ENCODE measurements at places on chromosomes 2 and 18. TPM values are rescaled to one million over a fixed set of nuclear protein-coding genes. Genes with fewer than 3 reads are reported as not detected.

HOXD4 gene
- 1.0 TPM for total RNA-seq

METTL4 gene
- 6.3 TPM for total RNA-seq

BUB1 gene
- total RNA-seq: 7.8 TPM

CLEC4F gene
- not detected for total RNA-seq

LGALSL gene
- total RNA-seq: 11.5 TPM

CXXC1 gene
- total RNA-seq: 13.6 TPM

COX5B gene
- 669 TPM for total RNA-seq

UGT1A9 gene
- not detected for total RNA-seq

ST3GAL5 gene
- total RNA-seq: 24.5 TPM

STARD7 gene
- total RNA-seq: 185 TPM

KIAA2012 gene
- under 0.01 TPM for total RNA-seq

IL36B gene
- not detected for total RNA-seq

MITD1 gene
- total RNA-seq: 11.5 TPM

ZSWIM2 gene
- not detected for total RNA-seq

CFLAR gene
- 62.6 TPM for total RNA-seq

EGR4 gene
- not detected for total RNA-seq

MYOM1 gene
- total RNA-seq: 661 TPM

TMEM37 gene
- 2.1 TPM for total RNA-seq

SERPINB8 gene
- 1.0 TPM for total RNA-seq

ZNF2 gene
- total RNA-seq: 8.4 TPM

MAB21L4 gene
- total RNA-seq: not detected

FEV gene
- not detected for total RNA-seq

UGT1A6 gene
- 0.52 TPM for total RNA-seq

UGT1A4 gene
- not detected for total RNA-seq

ARHGAP15 gene
- total RNA-seq: 33.9 TPM

GCKR gene
- total RNA-seq: not detected

CHRND gene
- total RNA-seq: 32.9 TPM

FOXD4L1 gene
- total RNA-seq: not detected

FMNL2 gene
- total RNA-seq: 15.7 TPM

SPAG16 gene
- 38.6 TPM for total RNA-seq

PRSS56 gene
- total RNA-seq: 1.0 TPM

DLX1 gene
- total RNA-seq: not detected

UGT1A8 gene
- not detected for total RNA-seq

NOSTRIN gene
- total RNA-seq: 8.4 TPM

SEMA4F gene
- total RNA-seq: 1.6 TPM

FANCL gene
- total RNA-seq: 69.4 TPM

HOXD1 gene
- 0.52 TPM for total RNA-seq

INPP5D gene
- total RNA-seq: 8.4 TPM

PPP4R3B gene
- 53.8 TPM for total RNA-seq

COBLL1 gene
- total RNA-seq: 11.0 TPM

MC2R gene
- not detected for total RNA-seq
